ENCODE measurements at places on chromosomes 6 and 20.

GRCh38 chr6:150201285-150201684 lies 58.4 kb downstream of the PPP1R14C start:
- DNase-seq: no peak

DNA sequence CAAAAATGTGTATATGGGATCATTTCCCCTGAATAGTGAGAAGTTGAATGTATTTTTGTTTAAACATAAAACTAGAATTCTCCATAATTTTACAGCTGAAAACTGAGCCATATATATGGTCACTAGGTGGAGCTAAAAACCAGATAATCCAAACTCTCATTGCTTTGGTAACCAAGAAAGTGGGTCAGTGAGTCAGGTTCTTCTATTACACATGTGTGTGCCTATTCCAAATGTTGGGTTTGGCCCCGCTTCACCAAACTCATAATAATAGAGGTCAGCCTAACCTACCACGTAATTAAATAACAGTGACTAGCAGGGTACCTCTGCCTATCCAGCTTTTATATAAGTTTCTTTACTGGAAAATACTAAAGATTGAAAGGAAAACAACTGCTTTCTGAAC lies 19.3 kb upstream of the RNGTT start:
- DNase-seq: peak; percentile 73

DNA sequence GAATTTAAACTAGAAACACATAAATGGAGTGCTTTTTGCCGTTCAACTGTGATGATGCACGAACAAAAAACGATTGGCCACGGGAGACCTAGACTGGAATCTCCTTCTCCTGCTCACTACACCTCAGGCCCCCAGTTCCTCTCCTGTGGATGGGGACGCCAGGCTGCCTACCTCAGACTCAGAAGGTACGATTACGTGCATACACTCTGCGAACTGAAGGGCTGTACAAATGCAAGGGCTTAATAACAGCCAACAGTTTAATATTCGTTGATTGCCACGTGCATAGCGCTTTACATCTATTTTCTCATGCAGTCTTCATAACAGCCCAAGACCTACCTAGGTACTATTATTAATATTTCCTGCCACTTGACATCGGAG lies 495 bp upstream of the ARMC2 start:
- no peak for DNase-seq

- DNase-seq: no peak
Observed at GRCh38 chr6:136950436-136951126, 28.5 kb downstream of the SLC35D3 start.

- no peak for DNase-seq
Observed at GRCh38 chr20:19966840-19967239, 50.3 kb upstream of the NAA20 start.

Data from SK-MEL-5 (cell line).